ENCODE measurements at places on chromosomes 7 and 10.

- no peak for DNase-seq
Measured at GRCh38 chr10:118238573-118239235, 103.4 kb downstream of the FAM204A start.

- DNase-seq: no peak
Measured at GRCh38 chr7:25313526-25313925, 85.2 kb upstream of the NPVF start.

- DNase-seq: peak; percentile 36
Measured at GRCh38 chr7:954330-955238, at the start of gene ADAP1. Gene ADAP1, minus strand, starts transcription at chr7:954680. Its CDS starts 203 bp downstream, at chr7:954477.

GRCh38 chr10:124849111-124849773 is 47.6 kb downstream of the ABRAXAS2 start:
- DNase-seq: no peak

DNA sequence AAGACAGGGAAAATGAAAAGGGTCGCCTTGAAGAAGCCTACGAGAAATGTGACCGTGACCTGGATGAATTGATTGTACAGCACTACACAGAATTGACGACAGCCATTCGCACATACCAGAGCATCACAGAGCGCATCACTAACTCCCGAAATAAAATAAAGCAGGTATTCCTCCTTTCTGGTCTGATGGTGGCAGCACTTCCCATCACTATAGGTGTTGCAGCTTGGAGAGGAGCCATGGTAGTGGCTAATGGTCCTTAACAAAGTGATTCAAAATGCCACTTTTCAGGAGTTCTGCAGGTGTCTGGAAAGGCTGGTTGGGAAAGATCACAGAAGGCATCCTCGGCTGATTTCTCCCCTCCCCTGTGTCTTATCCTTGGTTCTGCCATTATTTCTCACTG is 22.1 kb downstream of the EXOC4 start:
- no peak for DNase-seq

GRCh38 chr10:69073736-69074364 is 14.1 kb upstream of the SRGN start:
- DNase-seq: no peak

DNA sequence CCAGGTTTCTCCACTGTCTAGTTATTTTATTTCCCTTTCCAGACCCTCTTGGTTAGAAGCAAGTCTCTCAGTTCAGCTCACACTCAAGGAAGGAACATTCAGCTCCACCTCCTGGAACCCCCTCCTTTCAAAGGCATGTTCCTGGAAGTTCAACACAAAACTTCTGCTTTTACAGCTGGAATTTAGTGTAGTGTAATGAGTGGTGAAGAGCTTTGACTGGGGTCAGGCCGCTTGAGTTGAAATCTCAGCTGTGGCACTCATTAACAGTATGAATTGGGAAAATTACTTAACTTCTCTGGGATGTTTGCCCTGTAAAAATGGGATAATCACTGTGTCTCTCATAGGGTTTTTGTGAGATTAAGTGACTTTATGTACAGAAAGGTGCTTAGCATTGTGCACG is 91.7 kb downstream of the TMEM178B start:
- no peak for DNase-seq

DNA sequence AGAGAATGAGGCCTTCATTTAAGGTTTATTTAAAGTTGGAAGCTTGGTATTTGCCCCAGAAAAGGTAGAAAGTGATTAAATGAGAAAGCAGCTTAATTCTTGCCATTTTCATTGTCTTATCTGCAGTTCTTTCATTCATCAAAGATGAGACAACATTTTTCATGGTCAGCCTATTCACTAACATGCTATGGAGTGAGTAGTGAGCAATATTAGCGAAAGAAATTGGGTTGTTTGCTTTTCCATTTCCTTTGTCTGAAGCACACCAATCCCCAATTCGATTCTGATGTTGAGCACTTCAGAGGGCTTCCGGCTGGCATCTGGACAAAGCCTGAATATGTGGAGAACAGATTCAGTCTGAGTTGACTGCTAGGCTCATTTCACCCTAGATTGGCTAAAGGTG is 317.2 kb downstream of the BBS9 start:
- DNase-seq: no peak

- no peak for DNase-seq
Measured at GRCh38 chr10:8034466-8035005, 20.0 kb upstream of the GATA3 start.

DNA sequence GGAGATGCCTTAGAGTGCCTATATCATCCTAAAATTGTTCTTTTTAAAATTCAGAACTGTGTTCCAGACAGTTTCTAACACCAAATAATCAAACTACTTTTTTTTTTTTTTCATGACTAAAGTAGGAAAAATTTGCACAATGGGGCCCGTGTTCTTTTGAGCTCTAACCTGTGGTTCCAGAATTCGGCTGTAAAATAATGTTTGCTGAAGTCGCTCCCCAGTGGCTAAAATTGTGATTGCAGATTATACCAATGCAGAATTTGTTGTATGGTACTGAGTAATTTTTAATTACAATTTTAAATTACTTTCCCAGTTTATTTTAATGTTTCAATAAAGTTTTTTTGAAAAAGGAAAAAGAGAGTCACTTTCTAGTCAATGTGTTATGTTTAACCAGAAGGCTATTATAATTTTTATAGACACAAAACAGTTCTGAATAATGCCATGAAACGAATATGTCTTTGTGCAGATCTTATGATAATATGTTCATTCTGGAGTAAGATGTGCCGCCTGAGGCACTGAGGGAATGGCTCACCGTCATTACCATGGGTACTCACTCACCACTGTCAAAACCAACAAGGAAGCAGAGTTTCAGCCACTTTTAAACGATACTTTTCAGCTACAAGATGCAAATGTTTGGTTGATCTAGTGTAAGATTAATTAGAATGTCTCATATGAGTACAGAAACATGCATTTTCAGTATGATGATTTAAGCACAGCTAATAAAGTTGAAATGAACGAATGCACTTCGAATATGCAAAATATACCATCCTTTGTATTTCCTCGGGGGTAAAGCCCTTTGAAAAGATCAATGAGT is 173.6 kb downstream of the PRKCQ start:
- no peak for DNase-seq

GRCh38 chr10:4234661-4235060 is 449.7 kb upstream of the KLF6 start:
- no peak for DNase-seq

DNA sequence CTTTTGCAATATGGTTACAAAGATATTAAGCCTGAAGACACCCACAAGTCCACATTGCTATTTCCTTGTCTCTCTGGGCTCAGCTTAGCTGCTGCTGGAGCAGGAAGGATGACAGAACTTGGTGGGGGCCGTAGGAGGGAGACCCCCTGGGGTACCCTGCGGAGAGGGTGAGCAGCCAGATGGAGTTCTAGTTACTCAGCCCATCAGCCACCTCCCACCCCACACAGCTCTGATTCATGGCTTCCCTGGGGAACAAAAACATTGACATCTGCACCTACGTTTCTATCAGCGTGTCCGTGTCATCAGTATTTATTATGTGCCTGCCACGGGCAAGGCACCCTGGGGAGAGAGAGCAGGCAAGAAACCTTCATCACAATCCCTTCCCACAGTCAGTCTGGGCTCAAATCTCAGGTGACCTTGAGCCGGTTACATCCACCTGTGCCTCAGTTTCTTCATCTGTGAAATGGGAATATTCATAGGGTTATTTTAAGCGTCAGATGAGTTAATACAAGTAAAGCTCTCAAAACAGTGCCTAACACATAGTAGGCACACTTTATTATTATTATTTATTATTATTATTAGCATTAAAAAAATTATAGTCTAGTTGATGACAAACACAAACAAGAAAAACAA is 131.5 kb downstream of the C10orf105 start:
- no peak for DNase-seq

DNA sequence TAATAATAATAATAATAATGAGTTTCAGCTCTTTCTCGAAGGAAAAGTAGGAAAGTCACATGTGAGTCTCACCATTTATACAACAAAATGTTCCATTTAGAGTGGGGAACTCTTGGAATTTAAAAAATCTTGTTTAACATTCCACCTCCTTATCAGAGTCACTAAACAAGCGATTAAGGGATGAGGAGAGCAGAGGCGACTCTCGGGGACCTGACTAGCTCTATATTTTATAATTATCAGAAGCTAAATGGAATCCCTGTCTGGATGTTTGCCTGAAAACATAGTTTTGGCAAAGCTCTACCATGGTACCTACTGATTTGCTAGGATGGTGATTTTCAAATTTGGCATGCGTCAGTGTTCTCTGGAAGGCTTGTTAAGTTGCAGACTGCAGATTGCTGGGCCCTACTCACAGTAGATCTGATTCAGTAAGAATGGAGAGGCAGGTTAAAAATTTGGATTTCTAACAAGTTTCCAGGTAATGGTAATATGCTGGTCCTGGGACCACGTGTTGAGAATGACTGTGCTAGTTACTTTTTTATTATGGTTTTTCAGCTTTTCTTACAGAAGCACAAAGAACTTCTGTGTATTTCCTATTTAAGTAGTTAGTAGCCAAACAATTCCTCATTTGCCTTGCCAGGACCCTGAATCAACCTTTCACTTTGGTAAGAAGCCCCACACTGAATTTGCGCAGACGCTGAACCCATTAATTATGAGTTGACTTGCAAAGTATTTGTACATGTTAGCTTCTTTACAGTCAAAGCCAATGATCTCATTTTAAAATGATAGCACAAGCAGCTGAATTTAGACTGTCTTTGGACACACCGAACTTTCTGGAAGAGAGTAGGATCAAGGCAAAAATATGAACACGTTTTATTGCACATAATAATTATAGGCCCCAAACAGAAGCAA is 39.5 kb downstream of the CPED1 start:
- no peak for DNase-seq

GRCh38 chr10:17607060-17607459 is 10.1 kb downstream of the HACD1 start:
- DNase-seq: no peak

DNA sequence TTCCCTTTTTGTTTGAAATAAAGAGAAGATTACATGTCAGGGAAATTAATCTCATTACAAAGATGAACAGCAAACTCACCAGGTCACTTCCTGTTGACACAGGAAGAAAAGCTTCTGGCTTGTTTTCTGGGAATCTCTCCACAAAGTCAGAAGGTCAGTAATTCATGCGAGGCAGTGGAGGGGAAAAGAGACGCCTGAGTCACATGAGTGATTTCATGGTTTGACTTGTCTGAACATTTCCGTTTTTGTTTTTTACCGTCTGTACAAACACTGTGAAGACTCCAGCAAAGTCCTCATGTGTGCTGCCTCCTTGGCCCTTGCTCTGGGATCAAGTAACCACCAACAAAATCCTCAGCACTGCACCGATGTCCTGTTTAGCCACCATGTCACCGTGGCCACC is 2.5 kb upstream of the HABP2 start:
- no peak for DNase-seq

DNA sequence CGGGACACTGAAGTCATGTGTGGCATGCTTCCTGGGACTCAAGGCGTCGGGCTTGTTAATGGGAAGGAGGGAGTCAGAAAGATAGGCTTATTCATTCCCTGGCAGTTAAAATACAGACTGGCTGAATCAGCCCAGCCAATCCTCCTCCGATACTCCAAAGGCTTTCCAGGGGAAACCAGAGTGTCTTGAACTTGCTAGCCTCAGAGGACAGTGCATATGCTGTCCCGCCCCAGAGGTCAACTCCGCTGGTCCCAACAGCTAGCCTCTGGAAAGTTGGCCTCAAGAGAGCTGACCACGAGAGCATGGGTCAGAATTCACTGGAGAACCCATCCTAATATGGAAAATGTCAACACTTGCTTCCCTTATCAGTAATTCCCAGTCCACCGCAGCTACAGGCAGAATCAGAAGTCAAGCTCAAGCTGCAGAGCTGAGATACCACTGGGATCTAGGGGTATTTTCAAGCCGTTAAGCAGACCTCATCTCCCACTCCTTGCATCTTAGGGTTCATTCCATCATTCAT is 43.0 kb downstream of the ELMO1 start:
- no peak for DNase-seq

DNA sequence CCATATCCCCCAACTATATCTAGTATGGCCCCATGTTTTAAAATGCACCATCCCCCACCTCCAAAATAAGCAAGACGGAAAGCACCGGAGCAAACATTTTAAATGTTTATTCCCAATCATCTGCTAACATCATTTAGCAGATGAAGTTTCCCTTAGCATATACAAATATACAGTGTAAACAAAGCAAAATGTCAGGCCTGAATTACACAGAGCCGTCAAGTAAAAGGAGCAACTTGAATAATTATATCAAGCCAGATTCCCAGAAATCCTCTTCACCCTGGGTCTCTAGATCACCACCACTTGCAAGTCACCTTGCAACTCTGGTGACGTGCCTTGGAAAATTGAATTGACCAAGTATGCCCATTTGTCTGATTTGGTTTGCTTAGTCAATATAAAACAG is 91.6 kb upstream of the COL1A2 start:
- no peak for DNase-seq

- no peak for DNase-seq
Measured at GRCh38 chr7:150949564-150949963, 28.6 kb downstream of the KCNH2 start.

DNA sequence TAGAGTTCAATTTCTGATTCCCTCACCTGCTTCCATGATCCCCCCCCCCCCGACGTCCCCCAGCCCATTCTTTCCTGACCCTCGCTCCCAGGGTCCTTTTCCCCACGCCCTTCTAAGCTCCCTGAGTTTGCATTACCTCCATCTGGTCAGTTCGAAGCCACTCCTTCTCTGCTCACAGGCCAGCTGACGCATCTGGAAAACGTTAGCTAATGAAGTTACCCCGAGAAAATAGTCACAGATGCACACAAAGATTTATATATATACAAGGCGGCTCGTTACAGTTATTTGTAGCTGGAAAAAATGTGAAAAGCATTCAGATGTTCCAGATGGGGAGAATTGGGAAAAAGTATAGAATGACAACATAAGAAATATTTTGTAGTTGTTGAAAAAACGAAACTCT is 630.0 kb upstream of the FOXK1 start:
- DNase-seq: no peak

GRCh38 chr10:71158251-71158650 is 54.1 kb upstream of the UNC5B start:
- no peak for DNase-seq
